AG04449 (cell line): ENCODE measurements at places on chromosomes 13 and 19.

GRCh38 chr19:1396768-1397679 is 4.3 kb downstream of the GAMT start:
- DNase-seq: no peak

GRCh38 chr13:69947582-69947981 is 160.0 kb upstream of the ATXN8OS start:
- no peak for DNase-seq

GRCh38 chr19:36488846-36489117 is 579 bp downstream of the ZNF566 start:
- DNase-seq: no peak

GRCh38 chr19:53553865-53554791 is 16.2 kb downstream of the ZNF331 start:
- DNase-seq: no peak

DNA sequence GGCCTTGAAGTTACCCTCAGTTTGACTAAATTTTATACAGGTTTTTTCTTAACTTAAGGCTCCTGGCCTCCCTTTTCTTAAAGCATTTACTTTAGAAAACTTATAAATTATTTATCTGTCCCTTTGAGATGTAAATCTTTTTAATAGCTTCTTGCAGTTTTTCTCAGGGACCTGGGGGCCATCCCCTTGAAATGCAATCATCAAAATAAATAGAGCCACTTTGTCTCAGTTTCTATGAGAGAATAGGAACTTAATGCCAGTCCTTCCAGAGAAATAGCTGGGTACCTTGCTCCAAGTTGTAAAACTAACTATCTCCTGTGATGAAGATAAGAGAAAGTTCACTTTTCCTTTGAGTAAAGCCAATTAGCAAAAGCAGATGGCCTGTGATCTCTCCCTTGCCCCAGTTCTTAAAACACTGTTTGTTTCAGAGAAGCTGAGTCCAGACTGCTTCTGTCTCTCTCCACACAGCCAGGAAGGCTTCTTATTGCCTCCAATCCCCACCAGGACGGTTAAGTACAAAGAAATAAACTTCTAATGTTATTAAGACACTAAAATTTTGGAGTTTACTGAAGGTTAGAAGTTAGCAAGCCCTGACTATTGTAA is 913.1 kb downstream of the OLFM4 start:
- DNase-seq: no peak

DNA sequence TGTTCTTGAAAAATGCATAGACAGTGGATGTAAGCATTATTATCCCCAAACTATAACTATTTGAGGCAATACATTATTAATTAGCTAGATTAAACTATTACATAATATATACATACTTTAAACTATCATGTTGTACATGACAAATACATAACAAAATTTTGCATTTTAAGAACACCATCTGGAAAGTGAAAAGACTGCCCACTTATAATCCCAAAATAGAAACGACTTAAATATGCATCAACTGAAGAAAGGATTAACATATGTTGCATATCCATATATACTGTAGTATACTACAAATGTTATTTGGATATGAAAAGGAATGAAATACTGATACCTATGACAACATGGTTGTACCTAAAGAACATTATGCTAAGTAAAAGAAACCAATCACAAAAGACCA is 700.8 kb upstream of the SPRY2 start:
- DNase-seq: no peak

GRCh38 chr19:50894478-50895356 is 16.5 kb downstream of the KLK4 start:
- no peak for DNase-seq

GRCh38 chr19:49871349-49871985 is 4.1 kb upstream of the PNKP start:
- no peak for DNase-seq
